Lower lobe of right lung (tissue), 2 donors: ENCODE measurements at places on chromosomes 11 and 22. TPM values are rescaled to one million over a fixed set of nuclear protein-coding genes. Genes with fewer than 3 reads are reported as not detected.

CDC42BPG gene
- 16.3 TPM for total RNA-seq

TMEM45B gene
- 13.8 TPM for total RNA-seq

APOL1 gene
- total RNA-seq, result 85.8 TPM

GRCh38 chr22:37244922-37245722 lies 1.1 kb upstream of the RAC2 start:
- H3K27ac ChIP-seq, result peak overlapping the region; percentile 79
- peaks cover 10% of the 10 kb centered on the region for H3K36me3 ChIP-seq
- DNase-seq, result peak; percentile 41
- H3K4me1 ChIP-seq, result peaks cover 25% of the 10 kb centered on the region
- H3K4me3 ChIP-seq, result no peak overlapping the region

DNA sequence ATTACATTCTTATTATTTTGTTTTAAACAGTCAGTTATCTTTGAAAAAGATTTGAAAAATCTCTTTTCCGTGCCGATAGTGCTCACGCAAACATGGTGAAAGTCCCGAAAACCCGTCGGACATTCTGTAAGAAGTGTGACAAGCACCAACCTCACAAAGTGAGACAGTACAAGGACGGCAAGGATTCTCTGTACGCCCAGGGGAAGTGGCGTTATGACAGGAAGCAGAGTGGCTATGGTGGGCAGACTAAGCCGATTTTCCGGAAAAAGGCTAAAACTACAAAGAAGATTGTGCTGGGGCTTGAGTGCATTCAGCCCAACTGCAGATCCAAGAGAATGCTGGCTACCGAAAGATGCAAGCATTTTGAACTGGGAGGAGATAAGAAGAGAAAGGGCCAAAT lies 28.7 kb upstream of the CTSD start:
- no peak overlapping the region for H3K4me3 ChIP-seq
- H3K36me3 ChIP-seq, result no peaks in the 10 kb centered on the region
- peaks cover 3% of the 10 kb centered on the region for H3K27me3 ChIP-seq
- no peak for DNase-seq

DNA sequence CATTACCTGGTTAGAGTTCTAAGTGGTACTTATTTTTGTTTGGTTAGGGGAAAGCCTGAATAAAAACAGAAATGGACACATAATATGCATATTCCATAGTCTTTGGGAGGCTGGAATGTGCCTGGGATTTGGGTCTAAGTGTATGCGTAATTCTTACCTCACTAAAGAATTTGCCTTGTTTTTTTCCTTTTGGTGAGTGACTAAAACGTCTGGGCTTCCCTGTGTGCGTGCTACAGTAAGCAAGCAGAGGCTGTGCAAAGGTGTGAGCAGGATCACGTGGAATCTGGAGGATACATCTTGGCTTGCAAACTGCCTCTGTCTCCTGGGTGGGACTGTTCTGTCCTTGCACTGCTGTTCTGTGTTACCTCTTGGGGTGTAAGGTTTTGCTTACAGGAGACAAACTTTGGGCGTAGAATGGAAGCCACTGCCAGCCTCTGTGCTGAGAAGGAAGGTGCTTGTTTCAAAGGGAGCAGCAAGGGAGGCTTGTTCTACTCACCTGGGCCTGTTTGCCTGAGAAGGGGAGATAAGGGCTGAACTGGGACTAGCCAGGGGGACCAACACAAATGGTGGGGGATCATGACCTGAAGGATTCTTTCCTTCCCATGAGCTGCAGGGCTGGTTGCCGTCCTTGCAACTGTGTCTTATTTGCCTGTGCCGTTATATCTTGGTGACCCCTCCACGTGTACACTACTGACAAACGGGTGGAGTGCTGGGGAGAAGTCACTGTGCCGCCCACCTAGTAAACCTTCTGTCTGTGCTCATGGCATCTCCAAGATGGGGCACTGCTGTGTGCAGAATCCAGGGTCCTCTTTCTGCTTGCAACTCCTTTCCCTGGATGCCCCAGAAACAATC lies 4.5 kb downstream of the NEAT1 start:
- peak overlapping the region; percentile 100 for H3K27ac ChIP-seq
- peaks cover 52% of the 10 kb centered on the region for H3K4me1 ChIP-seq
- no peaks in the 10 kb centered on the region for H3K27me3 ChIP-seq
- peak; percentile 46 for DNase-seq

DNA sequence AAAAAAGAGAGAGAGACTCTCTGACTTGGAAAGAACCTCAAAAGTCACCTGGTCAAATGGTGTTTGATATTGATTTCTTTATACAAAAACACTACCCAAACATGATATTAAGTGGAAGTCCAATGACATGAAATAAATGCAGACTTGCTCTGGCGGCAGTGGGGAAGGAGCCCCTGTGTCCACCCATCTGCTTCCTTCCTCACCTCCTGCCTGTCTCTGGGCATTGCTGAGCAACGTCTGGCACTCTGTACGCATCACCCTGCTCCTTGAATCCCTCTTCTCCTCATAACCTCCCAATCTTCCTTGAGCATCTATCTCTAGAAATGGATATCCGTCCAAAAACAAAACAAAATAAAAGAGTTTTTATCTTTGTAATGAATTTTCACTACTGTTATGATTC lies 39.9 kb upstream of the GRAMD1B start:
- no peak overlapping the region for H3K4me3 ChIP-seq
- no peak for DNase-seq
- no peaks in the 10 kb centered on the region for H3K4me1 ChIP-seq
- no peak overlapping the region for H3K27ac ChIP-seq
- H3K36me3 ChIP-seq, result no peaks in the 10 kb centered on the region

GRCh38 chr11:117434481-117434880 lies 106.8 kb downstream of the CEP164 start:
- H3K27ac ChIP-seq, result no peak overlapping the region
- no peaks in the 10 kb centered on the region for H3K4me1 ChIP-seq
- H3K36me3 ChIP-seq, result no peaks in the 10 kb centered on the region

OR8G1 gene
- not detected for total RNA-seq

GRCh38 chr11:123030517-123030916 lies 31.4 kb downstream of the HSPA8 start:
- H3K27ac ChIP-seq, result no peak overlapping the region
- H3K36me3 ChIP-seq, result no peaks in the 10 kb centered on the region
- no peaks in the 10 kb centered on the region for H3K27me3 ChIP-seq
- H3K4me1 ChIP-seq, result no peaks in the 10 kb centered on the region
- H3K4me3 ChIP-seq, result no peak overlapping the region

XNDC1N gene
- total RNA-seq, result 9.1 TPM

PIWIL4 gene
- total RNA-seq, result 1.9 TPM

LDHAL6A gene
- total RNA-seq, result not detected

GRCh38 chr22:45192701-45193187 lies 29.0 kb downstream of the NUP50 start:
- peaks cover 39% of the 10 kb centered on the region for H3K36me3 ChIP-seq

BCO2 gene
- total RNA-seq, result 8.9 TPM

CAPN1 gene
- 176 TPM for total RNA-seq

DNA sequence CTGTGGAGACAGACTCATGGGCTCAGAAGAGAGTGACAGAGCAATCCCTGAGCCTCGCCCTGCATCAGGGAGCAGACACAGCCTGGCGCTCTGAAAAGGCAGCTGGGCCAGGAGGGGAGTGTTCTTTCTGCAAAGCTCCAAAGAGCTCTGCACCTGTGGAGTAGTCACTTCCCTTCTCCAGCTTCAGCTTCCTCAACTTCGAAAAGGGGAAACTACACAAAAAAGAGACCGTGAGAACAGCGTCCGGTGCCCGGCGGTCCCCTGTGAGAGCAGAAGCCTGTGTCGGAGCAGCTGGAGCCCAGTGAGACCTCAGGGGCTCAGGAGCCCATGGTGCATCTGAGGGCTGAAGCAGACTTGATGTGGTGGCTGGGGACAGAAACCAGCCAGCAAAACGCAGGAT lies 35.1 kb downstream of the TP53I11 start:
- no peak overlapping the region for H3K4me3 ChIP-seq
- H3K4me1 ChIP-seq, result peaks cover 23% of the 10 kb centered on the region
- H3K36me3 ChIP-seq, result no peaks in the 10 kb centered on the region
- no peak overlapping the region for H3K27ac ChIP-seq

DNA sequence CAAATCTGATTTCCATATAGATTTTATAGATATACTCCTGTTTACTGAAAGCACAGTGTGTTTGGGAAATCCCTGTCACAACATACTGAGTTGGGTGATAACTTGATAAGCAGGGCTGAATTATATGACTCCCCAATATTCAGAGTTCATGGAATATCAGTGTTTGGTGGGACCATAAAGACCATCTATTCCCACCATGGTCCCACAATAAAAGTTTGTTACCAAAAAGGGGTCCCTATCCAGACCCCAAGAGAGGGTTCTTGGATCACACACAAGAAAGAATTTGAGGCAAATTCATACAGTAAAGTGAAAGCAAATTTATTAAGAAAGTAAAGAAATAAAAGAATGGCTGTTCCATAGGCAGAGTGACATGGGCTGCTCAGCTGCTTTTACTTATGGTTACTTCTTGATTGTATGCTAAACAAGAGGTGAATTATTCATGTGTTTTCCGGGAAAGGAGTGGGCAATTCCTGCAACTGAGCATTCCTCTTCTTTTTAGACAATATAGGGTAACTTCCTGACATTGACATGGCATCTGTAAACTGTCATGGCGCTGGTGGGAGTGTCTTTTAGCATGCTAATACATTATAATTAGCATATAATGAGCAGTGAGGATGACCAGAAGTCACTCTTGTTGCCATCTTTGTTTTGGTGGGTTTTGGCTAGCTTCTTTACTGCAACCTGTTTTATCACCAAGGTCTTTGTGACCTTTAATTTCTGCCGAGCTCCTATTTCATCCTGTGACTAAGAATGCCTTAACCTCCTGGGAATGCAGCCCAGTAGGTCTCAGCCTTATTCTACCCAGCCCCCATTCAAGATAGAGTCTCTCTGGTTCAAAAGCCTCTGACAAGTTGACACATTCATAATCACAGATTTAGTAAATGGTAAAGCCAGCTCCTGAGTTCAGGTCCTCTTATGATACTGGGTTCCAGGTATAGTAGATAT lies 240.6 kb upstream of the PDGFD start:
- no peak for DNase-seq
- no peaks in the 10 kb centered on the region for H3K27me3 ChIP-seq
- H3K4me1 ChIP-seq, result no peaks in the 10 kb centered on the region
- H3K4me3 ChIP-seq, result no peak overlapping the region
- no peaks in the 10 kb centered on the region for H3K36me3 ChIP-seq
- no peak overlapping the region for H3K27ac ChIP-seq

DNA sequence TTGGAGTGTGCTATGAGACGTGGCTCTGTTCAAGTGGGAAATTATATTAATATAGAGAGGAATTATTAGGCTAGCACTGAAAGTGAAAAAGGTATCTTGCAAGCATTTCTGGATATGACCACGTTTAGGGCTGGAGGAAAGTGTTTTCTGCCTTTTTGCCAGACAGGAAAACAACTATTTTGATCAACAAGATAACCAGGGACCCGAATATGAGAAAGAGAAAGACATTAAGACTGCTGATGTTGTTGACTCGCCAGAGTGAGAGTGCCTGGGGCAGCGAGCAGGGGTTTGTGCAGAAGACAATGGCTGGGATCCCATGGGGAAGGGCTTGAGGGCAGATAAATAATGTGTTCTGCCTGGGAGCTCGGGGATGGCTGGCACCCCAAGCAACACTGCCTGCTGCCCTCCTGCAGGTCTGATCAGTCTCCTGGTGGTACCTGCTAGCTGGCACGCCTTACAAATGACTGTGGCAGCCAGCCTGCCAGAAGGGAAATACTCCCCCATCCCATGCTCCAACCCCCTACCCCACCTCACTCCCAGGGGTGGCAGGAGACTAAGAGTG lies 23.1 kb upstream of the CHST1 start:
- H3K4me3 ChIP-seq, result no peak overlapping the region
- no peak overlapping the region for H3K27ac ChIP-seq
- no peaks in the 10 kb centered on the region for H3K4me1 ChIP-seq
- no peaks in the 10 kb centered on the region for H3K27me3 ChIP-seq
- no peaks in the 10 kb centered on the region for H3K36me3 ChIP-seq

LRP5 gene
- total RNA-seq, result 66.1 TPM
